ENCODE measurements at places on chromosomes 11 and 22. TPM values are rescaled to one million over a fixed set of nuclear protein-coding genes. Genes with fewer than 3 reads are reported as not detected.

Gene KCNQ1
- 6.4 TPM for total RNA-seq

DNA sequence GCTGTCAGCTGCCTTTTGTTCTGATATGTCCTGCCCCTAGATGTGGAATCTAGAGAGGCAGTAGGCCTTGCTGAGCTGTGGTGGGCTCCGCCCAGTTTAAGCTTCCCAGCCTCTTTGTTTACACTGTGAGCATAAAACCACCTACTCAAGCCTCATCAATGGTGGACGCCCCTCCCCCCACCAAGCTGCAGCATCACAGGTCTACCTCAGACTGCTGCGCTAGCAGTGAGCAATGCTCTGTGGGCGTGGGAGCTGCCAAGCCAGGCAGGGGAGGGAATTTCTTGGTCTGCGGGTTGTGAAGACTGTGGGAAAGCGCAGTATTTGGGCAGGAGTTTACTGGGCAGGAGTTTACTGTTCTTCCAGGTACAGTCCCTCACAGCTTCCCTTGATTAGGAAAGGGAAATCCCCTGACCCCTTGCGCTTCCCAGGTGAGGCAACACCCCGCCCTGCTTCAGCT lies 98.5 kb downstream of the SMCO4 start:
- peak; percentile 58 for DNase-seq

GRCh38 chr22:26439559-26439958 lies 10.5 kb downstream of the ASPHD2 start:
- no peak for DNase-seq

DNA sequence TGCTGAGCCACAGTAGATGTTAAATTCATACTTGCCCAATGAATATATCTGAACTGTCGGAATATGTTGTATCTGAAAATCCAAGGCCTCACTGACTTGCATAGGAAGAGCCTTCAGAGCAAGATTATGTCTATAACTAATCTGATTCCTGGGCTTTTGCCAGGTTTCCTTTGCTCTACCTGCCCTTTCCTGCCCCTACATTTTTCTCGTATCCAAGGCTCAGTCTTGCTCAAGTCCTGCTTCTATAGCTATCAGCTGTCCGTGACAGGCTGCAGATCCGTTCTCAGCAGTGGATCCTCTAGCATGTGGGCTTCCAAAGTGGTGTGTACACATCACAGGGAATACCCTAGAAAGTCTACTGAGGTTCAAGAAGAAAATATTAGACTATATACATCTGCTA lies 18.8 kb upstream of the USP47 start:
- peak; percentile 20 for DNase-seq

Gene ANO5
- not detected for total RNA-seq

GRCh38 chr22:27487600-27488452 lies 313.7 kb downstream of the MN1 start:
- no peak for DNase-seq

Gene SLCO2B1
- not detected for total RNA-seq

DNA sequence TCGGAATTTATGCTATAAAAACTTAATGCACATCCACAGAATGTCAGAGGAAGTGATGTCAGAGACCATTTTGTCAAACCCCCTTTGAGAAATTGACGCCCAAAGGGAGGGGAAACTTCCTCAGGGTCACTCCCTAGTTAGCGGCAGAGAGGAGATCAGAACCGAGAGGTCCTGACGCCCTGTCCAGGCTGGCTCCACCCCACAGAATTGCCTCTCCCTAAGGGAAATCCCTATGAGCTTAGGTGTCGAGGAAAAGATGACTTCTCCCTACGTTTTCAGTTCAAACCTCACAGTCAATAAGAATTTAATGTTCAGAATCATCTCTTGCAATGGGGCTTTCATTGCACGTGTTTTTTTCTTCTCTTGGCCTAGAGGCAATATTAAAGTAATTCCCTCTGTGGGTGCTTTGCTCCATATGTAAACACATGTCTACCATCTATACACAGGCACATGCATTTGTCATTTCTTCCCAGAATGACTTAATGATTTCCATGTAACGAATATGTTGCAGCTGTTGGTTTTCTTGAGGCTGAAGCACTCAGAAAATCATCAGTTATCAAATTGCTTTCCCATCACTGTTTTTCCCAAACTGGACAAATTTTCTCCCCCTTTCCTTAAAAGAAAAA lies 148.7 kb upstream of the TIMP3 start:
- DNase-seq: no peak

GRCh38 chr11:46278387-46279125 lies 1.1 kb downstream of the CREB3L1 start:
- DNase-seq: peak; percentile 68

- no peak for DNase-seq
Observed at GRCh38 chr11:127607487-127608085, 607.0 kb upstream of the KIRREL3 start.

- no peak for DNase-seq
Observed at GRCh38 chr11:8352876-8353505, 89.3 kb upstream of the LMO1 start.

Gene RIMBP3C
- 0.19 TPM for total RNA-seq

GRCh38 chr11:76919887-76920746 lies 59.4 kb downstream of the ACER3 start:
- peak; percentile 91 for DNase-seq

DNA sequence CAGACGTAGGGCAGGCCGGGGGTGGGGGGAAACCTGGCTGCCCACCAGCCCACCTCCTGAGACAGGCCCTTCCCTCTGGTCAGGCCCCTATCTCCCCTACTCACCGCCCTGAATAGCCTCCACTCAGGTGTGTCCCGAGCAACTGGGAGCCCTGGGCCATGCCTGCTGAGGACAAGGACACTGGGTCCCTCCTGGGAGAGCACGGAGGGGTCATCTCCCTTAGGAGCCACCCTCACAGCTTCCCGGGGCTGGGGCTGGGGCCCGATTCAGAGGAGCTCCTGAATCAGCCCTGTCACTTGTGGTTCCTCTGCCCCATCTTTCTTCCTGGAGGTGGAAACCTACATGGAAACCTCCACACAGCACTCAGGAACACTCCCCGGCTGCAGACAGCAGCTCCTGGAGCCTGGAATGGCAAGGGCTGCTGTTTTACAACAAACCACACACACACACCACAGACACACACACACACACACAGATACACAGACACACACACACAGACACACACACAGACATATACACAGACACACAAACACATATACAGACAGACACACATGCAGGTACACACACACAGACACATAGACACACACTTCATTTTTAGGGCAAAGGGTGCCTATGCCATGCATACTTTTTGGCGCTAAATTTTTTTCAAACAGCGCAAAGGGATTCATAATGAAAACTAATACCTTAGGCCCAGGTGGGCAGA lies 9.6 kb upstream of the EMID1 start:
- no peak for DNase-seq

- no peak for DNase-seq
Observed at GRCh38 chr11:87006035-87006434, 31.7 kb upstream of the TMEM135 start.

DNA sequence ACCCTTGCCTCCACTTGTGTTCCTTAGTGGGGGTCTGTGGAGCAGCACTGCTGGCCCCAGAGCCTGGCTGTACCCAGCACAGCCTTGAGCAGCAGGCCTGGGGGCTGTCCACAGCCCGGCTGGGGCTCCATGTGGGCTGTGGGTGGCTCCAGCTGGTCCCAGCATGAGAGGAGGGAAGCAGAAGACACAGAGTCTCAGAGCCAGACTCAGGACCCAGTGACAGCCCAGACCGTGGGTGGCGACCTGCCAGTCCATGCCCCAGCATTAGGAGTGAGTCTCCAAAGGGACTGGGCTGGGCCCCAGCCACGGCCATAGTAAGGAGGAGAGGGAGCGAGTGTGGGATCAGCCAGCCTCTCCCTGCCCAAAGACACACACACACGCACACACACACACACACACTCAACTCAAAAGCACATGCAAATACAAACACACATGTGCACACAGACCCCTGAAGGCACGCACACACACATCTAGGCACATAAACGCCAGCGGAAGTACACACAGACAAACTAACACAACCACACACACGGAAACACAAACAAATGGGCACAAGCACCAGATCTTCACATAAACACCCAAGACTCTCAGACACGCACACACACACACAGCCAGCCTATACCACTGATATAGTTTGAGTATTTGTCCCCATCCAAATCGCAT lies 16.7 kb upstream of the LRRC10B start:
- no peak for DNase-seq

GRCh38 chr22:42511401-42511891 lies 8.2 kb downstream of the RRP7A start:
- DNase-seq: no peak

DNA sequence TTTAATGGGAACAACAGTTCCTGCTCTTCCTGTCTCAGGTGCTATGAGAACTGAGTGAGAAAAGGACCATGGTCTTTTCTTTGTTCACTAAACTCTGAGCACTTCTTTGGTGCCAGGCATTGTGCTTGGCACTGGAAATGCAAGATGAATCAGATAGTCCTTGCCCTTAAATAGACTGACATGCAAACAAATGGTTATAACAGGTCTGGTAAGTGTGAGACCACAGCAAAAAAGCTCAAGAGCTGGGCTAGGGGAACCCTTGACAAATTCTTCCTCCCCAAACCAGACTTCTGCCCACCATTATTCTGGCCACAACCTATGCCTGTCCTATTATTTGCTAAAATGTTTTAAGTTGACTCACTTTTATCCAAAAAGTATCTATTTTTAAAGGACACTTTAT lies 5.1 kb downstream of the SLC43A3 start:
- DNase-seq: no peak
